ENCODE measurements at places on chromosomes 12 and 14.

DNA sequence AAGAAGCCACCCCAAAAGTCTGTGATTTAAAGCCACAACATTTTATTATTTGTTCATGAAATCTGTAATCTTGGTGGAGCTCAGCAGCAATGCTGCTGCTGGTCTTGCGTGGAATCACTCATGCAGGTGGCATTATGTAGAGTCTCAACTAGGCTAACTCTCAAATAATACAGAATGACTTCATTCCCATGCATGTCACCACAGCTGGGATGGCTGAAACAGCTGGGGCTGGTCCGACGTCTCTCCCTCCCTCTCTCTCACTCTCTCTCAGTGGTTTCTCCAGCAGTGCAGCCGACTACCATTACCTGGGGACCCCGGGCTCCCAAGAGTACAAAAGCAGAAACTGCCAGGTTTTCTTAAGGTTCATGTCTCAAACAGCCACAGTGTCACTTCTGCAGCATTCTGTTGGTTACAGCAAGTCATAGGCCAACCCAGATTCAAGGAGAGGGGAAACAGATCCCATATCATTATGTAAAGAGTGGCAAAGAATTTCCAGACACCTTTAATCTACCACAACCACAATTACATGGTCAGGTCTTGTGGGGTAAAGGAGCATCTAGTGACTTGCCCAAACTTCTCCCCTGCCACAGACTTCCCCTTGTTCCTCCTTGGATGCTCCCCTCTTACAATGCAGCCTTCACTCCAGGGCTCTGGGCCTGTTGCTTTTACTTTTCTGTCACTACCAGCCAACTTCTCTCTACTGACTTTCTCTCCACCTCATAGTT, 192.0 kb upstream of the HMGA2 start:
- no peak for DNase-seq

DNA sequence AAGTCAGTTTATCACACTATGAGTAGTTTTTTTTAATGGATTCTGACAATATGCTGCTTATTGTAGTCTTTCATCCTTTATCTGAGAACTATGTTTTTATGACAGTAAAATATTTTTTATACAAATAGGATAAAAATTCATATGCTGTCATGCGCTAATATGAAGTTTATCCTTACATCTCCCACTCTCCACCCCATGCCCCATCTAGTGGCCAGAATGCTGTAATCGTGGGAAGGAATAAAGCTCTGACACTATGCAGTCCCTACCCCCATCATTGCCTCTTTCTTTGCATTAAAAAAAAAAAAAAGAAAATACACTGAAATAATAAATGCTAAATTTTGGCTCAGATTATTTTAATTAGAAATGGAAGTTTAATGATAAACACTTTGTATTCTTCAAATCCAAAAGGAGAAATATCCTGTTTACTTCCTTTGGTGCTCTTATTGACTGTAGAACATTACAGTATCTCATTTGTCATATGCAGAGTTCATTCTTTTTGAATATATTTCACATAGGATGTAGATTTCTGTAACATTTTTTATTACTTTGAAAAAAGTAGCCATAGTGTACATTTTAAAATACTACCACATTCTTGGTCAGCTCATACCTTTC, 145.9 kb upstream of the SLCO1C1 start:
- no peak for DNase-seq

- DNase-seq: no peak
These were observed 494 bp downstream of the GCH1 start for GRCh38 chr14:54902143-54902520.

DNA sequence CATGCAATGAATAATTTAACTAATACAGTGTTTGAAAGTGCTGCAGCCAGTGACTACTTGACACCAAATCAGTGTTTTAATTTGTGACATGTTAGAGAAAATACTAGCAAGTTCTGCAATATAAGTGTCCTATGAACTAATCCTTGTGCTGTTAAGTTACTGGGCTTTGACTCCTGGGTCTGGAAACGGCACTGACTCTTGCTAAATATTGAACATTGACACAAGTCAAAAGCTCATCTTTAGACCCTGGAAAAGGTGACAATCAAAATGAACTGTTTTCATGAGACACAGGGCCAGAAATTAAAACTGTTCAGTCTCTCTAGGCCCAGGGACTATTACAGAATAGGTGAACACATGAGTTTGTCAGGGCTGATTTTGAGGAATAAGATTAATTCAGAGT, 268.1 kb downstream of the IPO8 start:
- DNase-seq: no peak

DNA sequence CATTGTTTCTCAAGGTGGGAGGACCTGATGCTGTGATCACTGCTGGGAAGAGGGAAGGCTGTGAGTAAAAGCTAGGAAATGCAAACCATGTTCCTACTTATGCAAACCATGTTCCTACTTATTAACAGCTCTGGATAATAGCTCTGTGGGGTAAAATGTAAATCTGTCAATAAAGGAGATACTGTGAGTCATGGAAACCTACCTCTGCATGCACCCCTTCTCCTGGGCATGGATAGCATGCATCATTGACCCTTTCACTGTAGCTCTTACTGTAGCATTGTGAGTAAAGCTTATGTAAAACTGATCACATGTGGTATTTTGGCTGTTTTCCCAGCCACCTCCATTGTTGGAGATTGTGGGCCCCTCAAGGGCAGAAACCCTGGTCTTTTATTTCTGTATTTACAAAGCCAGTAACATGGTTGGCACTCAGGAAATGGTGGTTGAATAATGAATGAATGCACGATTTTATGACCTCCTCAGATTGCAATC, 253.7 kb downstream of the GRIN2B start:
- peak; percentile 85 for DNase-seq

GRCh38 chr12:54840244-54840865, 14.0 kb upstream of the MUCL1 start:
- no peak for DNase-seq

DNA sequence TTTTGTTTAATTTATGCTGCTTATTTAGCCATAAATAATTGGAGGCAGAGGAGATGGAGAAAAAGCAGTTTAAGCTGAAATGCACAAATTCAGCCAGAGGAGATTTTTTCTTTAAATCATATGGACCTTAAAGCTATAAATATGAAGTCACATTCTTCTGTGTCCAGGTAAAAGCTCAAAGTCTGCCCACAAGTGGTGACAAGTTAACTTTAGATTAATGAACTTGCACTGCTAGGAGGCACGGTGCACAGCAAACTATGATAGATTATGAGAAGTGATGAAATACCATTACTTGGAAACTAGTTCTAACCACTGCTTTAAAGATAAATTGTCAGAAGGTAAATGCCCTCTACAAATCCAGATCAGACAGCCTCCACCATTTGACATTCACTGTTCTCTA, 69.0 kb downstream of the IFT81 start:
- DNase-seq: no peak

GRCh38 chr12:111864913-111865312, 22.9 kb downstream of the MAPKAPK5 start:
- no peak for DNase-seq

GRCh38 chr12:58393152-58393551, 451.8 kb downstream of the ATP23 start:
- DNase-seq: no peak

GRCh38 chr14:65184032-65184764, 81.9 kb upstream of the MAX start:
- no peak for DNase-seq

DNA sequence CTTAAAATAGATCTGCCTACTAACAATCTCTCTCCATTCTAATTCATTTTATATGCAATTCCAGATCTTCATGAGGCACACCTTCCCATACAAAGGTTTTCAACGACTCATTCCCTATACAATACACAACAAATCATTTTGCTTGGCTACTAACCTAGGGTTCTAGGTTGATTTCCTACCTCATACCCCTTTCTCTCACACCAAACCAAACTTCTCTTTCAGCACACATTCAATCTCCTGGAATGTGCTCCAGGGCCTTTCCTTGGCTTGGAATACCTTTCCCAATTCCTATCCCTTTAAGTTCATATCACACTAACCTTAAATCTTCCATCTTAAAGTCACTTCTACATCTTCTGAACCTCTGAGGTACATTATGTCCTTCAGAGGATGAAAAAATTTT, 38.7 kb upstream of the MTERF2 start:
- DNase-seq: no peak

GRCh38 chr12:133057446-133057845, 20.1 kb downstream of the ZNF84 start:
- DNase-seq: no peak

DNA sequence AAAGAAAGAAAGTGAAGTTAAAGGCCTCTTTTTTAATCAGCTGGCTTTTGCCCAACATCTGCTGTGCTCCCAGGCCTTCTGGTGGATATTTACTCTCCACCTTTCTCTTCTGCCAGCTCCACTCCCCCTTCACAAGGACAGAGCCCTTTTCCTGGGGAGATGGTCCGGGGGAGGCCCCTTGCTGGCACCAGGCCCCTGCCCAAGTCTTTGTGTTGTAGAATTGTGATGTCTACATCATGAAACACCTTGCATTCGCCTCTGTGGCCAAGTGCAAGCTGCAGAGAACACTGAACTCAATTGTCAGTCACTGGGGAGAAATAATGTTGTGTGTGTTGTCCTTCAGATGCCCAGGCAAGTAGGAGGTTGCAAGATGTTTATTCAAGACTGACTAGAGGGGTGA, 150.3 kb downstream of the DPF3 start:
- no peak for DNase-seq

- no peak for DNase-seq
These were observed 118.0 kb upstream of the G2E3 start for GRCh38 chr14:30440961-30441360.

GRCh38 chr12:122537021-122537420, 10.0 kb downstream of the KNTC1 start:
- no peak for DNase-seq

DNA sequence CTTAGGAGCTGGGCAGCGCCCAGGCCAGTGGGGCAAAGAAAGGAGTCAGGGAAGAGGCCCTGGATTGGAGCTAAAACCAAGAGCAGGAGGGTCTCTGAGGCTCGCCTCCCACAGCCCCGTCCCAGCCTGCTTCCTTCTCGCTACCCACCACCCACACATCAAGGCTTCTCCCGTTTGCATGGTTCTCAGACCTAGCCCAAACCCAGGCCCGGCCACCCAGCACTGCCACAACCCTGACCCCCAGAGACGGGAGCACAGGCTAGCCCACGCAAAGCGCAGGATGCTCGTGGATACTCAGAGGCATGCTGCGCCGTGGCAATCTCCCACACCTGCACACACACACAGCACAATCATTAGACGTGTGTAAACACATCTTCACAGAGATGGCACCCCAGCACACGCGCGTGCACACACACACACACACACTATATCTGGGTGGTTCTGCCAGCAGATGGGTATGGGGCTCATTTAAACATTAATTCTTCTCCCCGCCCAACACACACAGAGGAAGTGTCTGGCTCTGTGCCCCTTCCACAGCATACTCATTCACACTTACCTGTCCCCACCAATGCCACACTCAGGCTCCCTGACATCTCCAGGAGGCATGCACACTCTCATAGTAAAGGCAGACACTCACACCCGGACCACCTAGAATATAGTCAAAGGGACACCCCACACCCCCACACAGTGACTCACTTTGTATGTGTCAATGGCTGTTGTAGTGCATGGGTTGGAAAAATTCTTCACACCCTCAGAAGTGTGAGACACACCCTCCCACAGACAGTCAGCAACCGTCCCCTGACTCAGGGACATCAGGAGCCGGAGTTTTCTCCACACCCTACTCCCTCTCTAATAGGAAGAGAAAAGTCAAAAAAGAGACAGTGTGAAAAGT, 1.1 kb downstream of the CARMIL3 start:
- DNase-seq: no peak

GRCh38 chr12:77497647-77498046, 333.0 kb upstream of the NAV3 start:
- DNase-seq: no peak

DNA sequence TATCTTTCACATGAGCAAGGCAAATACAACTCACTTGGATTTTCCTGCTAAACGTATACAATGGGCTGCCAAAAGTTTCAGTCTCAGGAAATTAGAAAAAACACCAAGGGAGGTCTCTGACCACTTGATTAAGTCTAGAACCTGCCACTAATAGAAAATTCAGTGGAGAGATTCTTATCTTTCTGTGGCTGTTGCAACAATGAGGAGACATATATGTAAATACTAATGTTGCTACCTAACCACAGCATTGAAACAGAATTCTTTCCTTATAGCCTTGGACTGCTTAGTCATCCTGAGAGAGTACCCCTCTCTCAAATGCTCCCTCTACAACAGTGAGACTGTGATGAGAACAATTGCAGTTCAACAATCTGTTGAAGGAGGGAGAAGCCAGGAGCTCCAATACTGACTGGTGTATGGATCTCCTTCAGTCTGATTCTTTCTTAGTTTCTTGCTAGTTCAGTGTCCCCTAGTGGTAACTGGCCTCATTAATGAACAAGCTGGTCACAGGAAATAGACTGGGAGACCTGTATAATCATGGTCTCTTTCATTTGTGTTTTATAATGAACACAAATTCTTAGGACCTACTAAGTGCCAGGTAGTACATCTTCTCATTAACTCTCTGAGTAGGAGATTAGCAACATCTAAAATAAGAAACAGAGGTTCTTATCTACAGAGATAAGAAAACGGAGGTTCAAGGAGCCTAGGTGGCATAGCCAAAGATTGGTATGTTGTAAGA, 164.5 kb downstream of the SLC38A4 start:
- peak; percentile 45 for DNase-seq

- peak; percentile 87 for DNase-seq
These were observed 3.6 kb upstream of the P2RX2 start for GRCh38 chr12:132614861-132615578.

DNA sequence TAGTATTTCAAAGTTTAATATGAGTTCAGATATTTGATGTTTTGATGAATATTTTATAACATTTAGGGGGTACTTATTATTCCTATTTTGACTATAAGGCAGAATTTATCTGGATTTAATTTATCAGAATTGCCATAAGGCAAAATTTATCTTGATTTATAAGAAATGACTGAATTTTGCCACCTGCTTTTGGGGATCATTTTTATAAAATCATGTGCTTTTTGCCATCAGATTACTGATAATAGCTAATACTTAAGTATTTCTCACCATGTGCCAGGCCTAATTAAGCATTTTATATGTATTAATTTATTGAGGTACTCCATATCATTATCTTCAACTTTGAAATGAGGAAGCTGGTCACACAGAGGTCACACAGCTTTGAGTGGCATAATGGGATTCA, 423.7 kb downstream of the PRKD1 start:
- no peak for DNase-seq

- no peak for DNase-seq
These were observed 556 bp downstream of the TROAP start for GRCh38 chr12:49323524-49324097.

DNA sequence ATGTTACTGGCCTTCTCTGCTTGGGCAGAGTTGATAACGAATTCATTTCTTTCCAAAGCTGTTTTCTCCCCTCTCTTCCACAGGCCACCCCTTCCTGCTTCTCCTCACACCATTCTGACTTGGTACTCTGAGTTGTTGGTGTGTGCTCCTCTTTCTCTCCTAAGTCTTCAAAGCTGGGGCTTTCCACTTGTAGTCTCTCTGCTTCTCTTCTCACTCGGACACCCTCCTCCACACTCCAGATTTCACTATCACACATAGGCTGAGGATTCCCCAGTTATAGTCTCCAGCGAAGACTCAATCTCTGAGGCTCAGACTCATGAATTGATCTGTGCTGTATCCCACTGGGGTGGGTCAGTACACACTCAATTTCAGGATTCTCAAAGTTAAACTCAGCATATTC, 201.0 kb downstream of the SSPN start:
- no peak for DNase-seq

All from NCI-H526 treated with DMSO at 0.1 percent for 48 hours (cell line).